ENCODE measurements at places on chromosomes 11 and 22.

GRCh38 chr11:27770576-27770975 lies 70.3 kb upstream of the BDNF start:
- no peak for DNase-seq

DNA sequence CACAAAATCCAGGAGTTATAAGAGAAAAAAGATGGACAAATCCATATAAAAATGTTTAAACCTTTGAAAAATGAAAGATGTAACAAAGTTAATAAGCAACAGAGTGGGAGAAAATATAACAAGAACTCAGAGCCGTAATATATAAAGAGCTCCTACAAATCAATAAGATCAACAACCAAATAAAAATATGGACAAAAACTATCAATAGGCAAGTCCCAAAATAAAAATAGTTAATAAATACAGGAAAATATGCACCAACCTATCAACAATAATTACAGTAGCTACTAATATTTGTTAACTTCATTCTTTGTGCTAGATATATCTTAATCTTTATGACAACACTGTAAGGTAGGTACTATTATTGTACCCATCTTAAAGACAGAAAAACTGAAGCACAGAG lies 2.8 kb downstream of the CARD10 start:
- DNase-seq = no peak

GRCh38 chr11:120029321-120029720 lies 108.6 kb downstream of the TRIM29 start:
- no peak for DNase-seq

DNA sequence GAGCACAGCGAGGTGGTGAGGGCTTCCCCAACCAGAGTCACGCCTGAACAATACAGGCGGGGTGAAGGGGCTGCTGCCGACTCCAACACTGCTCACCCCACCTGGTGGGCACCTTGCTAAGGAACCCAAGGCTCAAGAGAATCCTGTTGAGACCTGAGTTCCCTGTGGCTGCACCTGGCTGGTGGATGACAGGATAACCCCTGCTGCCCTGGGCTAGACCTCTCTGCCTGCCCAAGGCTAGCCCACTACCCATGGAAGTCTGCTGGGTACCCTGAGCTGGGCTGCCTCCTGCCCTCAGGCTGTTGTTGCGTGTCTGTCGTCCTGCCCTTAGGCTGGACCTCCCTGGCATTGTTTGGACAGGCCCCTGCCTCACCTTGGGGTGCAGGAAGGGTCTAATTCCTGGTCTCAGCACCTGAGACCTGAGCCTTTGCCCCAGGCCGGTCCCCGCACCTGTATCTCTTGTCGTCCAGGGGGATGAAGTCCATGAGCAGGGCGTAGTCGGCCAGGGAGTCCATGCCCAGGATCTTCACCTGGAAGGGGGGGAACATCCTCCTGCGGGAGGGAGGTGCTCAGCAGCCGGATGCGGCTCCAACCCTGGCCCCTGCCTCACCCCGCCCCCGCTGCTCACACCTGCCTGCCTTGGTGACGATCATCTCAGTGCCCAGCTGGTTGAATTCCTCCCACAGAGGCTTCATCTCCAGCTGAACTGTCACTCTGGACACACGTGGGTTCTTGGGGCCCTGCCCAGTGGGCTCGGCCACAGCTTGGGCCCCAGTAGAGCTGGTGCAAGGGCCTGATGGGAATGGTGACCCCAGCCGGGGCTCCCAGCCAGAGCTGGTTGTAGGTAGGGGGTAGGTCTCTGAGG lies 4.9 kb upstream of the NUDT8 start:
- no peak for DNase-seq

DNA sequence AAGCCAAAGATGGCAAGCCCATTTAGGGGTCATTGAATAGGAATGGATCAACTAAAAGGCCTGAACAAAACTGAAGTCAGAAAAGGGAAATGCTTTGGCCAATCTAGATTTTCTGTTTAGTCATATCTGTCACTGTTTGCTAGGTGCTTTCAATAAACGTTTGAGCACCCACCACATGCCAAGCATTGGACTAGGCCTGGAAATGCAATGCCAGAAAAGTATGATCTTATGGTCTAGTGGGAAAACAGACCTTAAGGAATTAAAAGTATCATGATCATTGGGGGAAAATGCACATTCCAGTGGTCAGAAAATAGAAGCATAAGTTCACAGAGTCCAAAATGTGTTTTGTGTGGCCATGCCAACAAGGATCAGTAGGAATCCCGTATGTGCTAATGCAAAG lies 76.8 kb upstream of the BIRC3 start:
- DNase-seq = no peak

DNA sequence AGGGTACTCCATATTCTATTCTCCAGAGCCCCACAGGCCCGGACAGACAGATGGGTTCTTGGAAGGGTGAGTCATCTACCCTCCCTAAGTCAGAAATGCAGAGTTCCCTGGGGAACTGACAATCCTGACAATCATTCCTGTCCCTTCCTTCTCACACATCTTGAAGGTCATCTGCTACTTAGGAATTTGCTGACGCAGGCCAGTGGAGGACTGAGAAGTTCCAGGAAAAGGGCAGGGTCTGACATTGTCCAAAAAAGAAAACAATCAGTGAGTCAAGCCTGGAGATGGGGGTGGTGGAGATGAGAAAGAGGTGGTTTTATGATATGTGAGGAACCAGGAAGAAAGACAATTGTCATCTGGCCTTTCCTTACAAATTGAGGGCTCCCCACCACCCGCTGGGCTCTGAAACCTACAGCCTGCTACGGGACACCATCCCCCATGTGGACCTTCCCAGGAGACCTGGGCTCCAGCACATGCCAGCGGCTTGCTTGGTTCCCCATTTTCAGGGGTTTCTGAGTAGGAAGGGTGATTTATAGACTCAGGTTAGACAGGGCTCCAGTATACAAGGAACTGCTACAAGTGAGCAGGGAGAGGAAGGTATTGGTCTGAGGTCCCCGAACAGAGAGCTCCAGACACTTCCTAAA lies 12.9 kb downstream of the CD59 start:
- no peak for DNase-seq

GRCh38 chr11:45475173-45475572 lies 189.0 kb upstream of the SYT13 start:
- no peak for DNase-seq

GRCh38 chr11:58289266-58289665 lies 21.2 kb upstream of the OR10W1 start:
- no peak for DNase-seq

DNA sequence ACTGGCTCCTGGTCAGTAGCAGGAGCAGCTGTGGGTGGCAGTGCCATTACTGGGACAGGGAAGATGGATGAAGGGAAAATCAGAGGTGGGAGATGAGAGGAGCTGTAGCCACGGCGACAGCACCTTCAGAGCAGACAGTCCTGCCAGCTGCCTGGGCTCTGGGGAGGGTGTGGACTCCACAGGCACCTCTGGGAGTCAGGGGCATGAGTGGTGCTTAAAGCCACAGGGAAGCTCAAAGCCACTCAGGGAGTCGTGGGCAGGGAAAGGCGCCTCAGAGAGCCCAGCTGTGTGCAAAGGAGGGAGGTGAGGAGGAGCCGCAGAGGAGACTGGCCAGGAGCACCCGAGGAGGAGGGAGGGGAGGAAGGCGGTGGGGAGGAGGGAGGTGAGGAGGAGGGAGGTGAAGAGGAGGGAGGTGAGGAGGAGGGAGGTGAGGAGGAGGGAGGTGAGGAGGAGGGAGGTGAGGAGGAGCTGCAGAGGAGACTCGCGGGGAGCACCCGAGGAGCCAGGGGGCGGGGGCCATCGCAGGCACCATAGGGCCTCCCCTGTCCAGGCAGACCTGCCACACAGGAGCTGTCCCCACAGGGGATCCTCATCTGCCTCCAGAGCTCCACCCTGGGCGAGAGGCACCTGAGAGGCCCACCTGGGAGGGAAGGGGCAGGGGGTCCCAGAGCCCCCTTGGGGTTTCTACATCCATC lies 977.6 kb downstream of the BRD1 start:
- DNase-seq = no peak

DNA sequence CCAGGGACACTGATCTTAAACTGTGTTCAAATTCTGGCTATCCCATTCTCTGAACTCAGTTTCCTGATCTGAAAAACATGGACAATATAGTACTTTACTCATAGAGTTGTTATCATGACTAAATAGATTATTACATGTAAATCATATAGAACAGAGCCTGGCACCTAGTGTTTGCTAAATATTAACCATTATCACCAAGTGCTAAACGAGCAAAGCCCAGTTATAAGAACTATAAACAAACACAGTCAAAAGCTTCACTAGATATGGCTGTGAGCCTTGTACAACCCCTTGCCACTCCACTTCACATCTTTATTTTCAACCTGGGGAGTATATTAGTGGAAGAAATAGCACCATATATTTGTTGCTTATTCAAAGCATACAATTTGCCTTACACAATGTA lies 338.9 kb upstream of the CADM1 start:
- no peak for DNase-seq

DNA sequence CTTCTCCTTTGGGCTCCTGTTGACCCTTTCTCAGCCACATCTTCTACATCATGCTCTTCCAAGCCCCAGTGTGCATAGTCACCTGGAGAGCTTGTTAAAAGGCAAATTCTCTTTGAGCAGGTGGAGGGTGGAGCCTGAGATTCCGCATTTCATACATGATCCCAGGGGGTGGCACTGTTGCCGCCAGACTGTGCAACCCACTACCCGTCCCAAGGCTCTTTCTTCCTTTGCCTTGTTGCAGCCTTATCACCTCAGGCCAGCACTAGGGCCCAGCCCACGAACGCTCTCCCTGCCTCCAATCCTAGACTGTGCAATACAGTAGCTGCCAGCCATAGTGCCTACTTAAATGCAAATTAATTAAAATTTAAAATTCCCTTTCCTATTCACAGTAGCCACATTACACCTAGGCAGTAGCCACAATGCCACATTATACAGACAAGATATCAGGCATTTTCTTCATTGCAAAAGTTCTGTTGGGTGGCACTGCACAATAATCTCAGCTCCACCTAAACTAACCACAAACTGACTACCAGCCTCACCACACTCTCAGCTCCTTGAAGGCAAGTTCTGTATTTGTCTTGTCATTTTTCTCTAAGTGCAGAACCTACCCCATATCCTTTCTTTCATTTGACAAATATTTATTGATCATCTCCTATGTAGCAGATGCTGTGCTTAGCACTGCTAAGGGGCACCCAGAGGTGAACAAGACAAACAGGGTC lies 4.6 kb upstream of the KCNJ5 start:
- DNase-seq = peak; percentile 28

GRCh38 chr22:19693981-19694670 lies 20.2 kb upstream of the SEPTIN5 start:
- no peak for DNase-seq

DNA sequence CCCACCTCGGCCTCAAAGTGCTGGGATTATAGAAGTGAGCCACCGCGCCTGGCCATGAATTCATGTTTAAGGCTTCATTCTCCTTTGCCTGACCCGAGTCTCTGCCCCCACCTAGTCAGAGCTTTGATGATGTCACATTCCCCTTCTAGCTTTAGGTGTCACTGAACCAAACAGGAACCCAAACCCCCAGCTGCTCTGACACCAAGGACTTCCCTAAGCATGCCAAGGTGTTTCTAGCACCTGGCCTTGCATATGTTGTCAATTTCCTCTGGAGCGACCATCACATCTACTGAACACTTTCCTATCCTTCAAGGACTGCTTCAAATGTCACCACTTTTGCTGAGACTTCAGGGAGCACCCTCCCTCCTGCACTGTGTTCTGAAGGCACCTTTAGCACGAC lies 2.3 kb downstream of the F2 start:
- DNase-seq = no peak

DNA sequence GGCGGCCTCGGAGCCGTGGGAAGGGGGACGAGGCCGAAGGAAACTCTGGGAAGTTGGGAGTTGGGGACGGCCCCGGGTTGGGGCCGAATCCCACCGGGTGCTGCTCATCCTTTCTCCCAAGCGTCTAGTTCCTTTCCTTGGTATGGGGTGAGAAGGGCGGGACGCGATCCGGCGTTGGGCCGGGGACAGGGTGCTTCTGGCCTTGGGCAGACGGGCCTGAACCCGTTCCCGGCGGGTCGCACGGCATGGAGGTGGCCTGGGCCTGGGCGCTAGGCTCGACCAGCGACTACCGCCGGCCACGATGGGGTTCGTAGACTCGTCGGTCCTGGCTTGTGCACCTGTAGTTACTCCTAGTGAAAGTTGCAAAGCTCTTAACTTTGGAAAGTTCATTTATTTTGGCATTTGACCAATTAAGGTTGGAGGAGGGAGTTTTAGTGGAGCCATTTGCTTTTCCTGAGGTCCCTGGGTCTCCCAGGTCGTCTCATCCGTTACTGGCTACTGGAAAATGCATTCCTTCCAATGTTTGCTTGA lies 1.0 kb downstream of the SYT9 start:
- DNase-seq = no peak

DNA sequence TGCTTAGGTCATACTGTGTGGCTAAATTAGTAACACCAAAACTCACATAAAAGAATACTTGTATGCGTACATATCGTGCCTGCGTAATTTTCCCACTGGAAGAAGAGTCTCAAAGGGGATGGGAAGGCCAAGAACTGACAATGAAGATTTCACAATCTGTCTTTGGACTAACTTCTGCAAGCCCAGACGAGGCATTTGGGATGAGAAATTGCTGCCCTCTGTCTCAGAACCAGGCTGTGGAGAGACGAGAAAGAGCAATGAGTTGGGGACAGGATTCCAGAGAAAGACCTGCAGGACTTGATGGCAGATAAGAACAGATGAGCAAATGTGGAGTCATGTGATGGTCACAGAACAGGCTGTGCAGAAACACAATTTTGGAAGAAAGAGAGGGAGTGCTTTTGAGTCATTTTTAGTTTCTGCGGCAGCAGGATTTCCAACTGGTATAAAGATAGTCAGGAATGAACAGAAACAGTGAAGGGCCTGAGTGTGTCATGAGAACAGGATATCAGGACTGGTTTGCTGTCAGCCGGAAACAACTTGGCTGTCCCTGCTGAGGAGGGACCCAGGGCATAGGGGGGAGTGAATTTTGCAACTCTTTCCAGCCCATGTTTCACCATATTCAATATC lies 82.7 kb upstream of the CTSC start:
- DNase-seq = no peak

GRCh38 chr22:25542720-25543402 lies 21.6 kb upstream of the GRK3 start:
- no peak for DNase-seq

DNA sequence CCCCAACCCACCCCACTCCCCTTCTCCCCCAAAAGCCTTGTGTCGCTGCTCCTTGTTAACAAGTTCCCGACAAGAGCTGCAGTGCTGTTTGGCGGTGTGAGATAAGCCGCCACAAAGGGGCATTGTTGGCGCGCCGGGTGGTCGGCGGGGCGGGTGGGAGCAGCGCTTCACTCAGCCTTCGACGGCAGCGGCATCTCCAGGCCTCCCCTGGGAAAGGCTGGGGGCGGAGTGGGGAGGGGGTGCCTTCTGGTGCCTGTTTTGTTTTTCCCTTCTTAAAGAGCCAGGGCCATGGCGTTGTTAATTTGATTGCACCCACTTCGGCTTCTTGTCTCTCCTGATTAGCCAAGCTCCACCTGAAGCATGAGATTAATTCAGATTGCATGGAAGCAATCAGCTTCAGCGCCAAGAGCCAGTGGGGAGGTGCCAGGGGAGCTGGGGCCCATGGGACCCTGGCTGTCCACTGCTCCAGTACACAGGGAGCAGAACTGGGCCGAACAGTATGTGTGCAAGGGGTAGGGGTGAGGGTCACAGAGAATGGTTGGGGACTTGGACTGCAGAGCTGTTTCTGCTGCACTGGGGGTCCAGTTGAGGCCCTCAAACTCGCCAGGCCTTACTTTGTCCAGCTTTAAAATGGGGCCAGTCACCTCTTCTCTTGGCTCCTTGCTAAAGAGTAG lies 165.1 kb downstream of the CEP164 start:
- no peak for DNase-seq

- no peak for DNase-seq
Measured at GRCh38 chr11:11137339-11137738, 215.7 kb downstream of the CSNK2A3 start.

Data from HEK293T (cell line).